ENCODE measurements at places on chromosomes 7 and 10.

- no peak for DNase-seq
Observed at GRCh38 chr10:45071043-45071813, 70.5 kb downstream of the ZNF22 start.

GRCh38 chr10:110931769-110932381, 12.5 kb downstream of the SHOC2 start:
- DNase-seq = no peak

- no peak for DNase-seq
Observed at GRCh38 chr7:99092064-99092720, 51.7 kb downstream of the SMURF1 start.

DNA sequence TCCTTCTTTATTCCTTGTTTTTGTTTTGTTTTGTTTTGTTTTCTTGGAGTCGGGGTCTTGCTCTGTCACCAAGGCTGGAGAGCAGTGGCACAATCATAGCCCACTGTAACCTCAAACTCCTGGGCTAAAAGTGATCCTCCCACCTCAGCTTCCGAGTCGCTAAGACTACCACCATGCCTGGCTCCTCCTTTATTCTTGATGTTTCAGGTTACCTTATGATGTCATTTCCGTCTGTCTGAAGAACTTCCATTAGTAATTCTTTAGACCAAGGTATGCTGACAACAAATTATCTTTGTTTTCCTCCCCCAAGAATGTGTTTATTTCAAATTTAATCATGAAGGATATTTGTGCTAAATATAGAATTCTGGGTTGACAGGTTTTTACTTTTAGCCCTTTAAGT, 18.1 kb upstream of the ATAD1 start:
- no peak for DNase-seq

DNA sequence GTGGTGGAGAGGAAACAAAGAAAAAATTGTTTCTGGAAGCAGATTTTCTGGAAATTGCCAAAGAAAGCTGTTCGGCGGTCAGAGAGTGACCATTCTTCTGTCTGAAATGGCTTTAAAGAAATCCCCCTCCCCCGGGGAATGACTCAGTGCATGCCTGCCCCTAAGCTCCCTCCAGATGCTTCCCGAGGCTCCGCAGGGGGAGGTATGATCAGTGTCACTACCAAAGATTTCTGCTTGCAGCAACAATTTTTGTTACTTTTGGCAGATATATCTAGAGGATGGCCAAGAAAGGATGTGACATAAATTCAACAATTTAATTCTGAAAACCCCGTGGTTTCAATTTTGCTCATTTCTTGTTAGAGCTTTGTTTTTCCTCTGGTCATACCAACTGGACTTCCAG, 163.9 kb downstream of the JCAD start:
- no peak for DNase-seq

- DNase-seq = no peak
Observed at GRCh38 chr7:157595086-157595855, 258.5 kb downstream of the DNAJB6 start.

- DNase-seq = no peak
Observed at GRCh38 chr10:11933577-11934223, 108.9 kb downstream of the UPF2 start.

- no peak for DNase-seq
Observed at GRCh38 chr7:66845379-66846095, 75.5 kb upstream of the TMEM248 start.

DNA sequence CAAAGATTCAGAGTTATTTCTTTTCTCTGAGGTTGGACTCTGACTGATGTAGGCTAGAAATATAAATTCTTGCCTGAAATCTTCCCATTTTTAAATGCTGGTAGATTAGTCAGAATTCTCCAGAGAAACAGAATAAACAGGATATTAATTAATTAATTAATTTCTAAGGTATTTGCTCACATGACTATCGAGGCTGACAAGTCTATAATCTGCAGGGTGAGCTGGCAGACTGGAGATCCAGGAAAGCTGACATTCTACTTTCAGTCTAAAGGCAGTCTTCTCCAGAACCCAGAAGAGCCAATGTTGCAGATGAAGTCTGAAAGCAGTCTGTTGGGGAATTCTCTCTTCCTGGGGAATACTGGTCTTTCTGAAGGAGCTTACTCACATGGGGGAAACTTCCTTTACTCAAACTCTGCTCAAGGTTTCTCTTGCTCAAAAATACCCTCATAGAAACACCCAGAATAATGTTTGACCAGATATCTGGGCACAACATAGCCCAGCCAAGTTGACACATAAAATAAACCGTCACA, 189.7 kb downstream of the KIF20B start:
- no peak for DNase-seq

- DNase-seq = no peak
Observed at GRCh38 chr10:74500816-74501215, 325.6 kb upstream of the KAT6B start.

- no peak for DNase-seq
Observed at GRCh38 chr10:98125940-98126631, 8.4 kb upstream of the R3HCC1L start.

- DNase-seq = no peak
Observed at GRCh38 chr10:82378146-82378545, 503.2 kb downstream of the NRG3 start.

DNA sequence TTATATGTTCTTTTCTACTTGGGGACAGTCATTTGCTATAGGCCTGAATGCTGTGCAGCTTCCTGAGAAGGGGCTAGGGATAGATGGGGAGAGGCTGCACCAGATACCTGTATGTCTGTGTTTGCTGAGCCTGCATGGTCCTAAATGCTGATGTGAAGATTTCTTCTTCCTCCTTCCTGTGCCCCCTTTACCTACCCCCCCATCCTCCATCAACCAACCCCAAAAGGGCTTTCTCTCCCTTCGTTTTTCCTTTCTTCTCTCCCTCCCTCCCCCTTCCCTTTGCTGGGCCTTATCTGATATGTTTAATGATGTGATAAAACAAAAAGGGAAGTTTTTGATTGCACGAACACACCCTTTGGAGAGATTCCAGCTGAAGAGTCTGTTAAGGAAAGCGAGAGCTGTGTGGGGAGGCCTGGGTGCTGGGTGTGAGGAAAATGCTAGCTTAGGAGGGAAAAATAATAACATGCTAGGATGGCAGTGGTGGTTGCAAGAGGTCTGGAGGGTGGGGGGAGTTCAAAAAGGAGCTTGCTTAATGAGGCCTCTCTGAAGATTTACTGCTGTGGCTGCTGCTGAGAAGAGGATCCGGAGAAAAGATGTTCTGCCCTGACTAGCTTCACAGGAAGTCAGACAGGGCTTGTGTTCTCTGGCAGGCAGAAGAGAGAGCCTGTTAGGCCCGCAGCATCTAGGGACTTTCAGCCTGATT, 101.8 kb downstream of the SAMD9 start:
- DNase-seq = no peak

DNA sequence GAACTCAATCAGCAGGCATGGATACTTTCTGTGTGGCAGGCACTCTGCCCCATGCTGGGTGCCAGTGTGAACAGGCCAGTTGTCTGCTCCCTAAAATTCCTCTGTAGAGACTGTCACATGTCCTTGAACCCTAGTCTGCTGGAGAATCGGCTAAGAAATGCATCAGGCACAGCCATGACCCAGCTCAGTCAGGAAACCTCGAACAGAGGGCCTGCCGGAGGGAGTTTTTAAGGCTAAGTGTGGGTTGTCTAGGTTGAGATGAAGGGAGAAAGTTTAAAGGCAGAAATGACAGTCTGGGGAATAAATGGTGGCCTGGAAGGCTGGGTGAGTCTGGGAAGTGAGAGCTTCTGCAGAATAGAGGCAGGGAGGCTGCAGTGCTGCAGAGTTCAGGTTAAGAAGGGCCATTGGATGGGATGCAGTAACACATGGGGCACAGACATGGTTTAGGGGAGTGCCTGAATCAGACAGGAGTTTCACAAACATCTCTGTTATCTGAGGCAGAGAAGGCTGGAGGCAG, 45.3 kb downstream of the WDFY4 start:
- DNase-seq = no peak

DNA sequence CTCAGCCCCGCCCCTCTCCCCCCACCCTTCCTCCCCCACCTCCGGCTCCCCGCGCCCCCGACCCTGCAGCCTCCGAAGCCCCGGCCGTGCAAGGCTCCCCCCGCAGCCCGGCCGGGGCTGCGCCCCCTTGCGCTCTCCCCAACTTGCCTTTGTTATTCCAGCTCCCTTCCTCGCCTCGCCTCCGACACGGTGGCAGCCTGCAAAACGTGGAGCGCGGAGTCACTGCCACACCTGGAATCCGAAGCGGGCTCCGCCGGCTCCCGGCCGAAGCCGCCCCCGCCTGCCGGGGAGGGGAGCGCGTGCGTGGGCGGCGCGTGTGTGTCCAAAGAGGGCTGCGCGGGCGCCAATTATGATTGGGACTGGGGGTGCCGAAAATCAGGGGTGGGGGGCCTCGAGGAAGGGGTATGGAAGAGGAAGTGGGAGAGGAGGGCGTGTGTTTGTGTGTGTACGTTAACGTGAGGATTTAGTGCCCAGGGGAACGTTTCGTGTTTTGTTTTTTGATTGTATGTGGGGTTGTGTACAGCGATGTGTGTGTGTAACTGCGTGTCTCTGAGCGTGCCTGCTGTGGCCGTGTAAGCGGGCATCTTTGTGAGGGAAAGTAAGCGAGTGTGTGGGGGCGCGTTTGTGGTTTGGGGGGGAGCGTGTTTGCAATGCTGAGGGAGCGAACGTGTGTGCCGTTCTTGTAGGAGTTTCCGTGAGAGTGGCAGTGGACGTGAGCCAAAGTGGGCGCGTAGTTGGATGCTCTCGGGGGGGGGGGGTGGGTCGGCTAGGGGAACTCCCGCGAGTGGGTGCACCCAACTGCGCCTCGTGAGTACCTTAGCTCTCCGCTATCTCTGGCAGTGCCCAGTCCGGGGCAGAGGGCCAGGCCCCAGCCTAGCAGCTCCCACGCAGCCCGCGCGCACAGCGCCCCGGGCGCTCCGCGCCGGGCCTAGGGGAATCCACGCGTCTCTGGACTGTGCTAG, 1.2 kb upstream of the ZMIZ1 start:
- no peak for DNase-seq

GRCh38 chr10:4677296-4678021, 148.5 kb upstream of the AKR1E2 start:
- no peak for DNase-seq

GRCh38 chr7:114932991-114933390, 11.1 kb downstream of the MDFIC start:
- no peak for DNase-seq

DNA sequence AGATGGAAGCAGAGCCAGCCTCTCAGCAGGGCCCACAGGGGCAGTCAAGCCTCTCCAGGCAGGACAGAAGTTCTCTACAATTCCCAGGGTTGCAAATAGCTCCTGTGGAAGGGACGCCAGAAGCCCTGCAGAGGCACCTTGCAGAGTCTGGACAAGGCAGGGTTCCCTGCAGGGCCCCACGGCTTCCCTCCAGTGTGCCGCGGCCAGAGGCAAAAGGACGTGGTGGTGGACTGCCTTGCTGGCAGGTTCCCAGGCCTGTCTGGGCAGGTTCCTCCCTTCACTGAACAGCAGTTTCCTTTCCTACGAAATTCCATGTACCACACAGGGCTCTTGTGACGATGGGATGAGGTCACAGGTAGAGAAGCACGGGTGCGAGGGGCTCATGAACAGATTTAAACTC, 25.1 kb downstream of the UPP1 start:
- DNase-seq = no peak

DNA sequence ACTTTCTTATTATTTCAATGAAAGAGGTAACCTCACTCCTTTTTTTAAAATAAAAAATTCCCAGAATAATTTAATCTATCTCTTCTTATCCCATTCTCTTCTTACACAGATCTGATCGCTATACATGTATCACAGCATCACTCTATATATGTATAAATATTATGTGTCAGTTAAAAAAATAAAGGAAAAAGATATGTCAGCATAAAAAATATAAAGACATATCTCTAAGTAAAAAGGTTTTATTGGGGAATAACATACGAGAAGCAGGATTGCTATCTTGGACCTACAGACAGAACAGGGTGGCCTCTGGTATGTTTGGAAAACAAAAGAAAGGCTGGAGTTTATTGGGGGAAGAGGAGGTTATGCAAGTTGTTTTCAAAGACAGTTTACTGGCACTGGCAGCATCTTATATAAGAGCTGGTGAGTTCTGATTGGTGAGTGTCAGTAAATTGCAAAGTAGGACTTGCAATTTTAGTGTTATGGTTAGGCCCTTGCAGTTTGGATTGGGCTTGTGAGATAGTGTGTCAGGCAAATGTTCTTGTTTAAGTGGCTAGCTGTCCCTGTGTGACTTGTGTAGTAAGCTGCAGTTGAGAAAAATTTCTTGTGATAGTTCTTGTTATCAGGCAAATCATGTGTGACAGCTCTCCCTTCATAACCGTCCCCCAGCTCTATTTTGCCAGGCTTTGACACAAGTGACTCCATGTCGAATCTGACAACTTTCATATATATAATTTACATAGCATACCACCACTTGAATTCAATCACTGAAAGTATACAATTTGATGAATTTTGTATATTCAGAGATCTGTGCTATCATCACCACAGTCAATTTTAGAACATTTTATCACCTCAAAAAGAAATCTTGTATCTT, 118.2 kb downstream of the HBP1 start:
- no peak for DNase-seq

DNA sequence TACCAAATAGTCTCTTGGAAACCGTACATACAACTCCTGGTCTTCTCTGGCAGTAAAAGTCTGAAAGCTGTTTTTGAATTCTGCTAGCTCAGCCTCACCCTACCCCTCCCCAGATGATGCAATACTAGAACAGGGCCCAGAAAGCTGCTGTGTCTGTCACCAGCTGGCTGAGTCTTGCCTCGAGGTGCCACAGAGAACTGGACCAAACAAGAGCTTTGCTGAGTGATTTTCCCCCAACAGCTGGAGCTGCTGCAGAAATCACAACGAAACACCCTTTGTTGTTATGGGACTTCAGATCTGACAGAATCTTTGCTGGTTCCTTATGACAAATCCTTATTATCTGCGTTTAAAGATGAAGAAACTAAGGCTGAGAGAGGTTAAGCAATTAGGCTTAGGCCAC, 134.1 kb downstream of the SPAG6 start:
- DNase-seq = no peak

- DNase-seq = no peak
Observed at GRCh38 chr10:130345728-130346127, 209.5 kb downstream of the GLRX3 start.

DNA sequence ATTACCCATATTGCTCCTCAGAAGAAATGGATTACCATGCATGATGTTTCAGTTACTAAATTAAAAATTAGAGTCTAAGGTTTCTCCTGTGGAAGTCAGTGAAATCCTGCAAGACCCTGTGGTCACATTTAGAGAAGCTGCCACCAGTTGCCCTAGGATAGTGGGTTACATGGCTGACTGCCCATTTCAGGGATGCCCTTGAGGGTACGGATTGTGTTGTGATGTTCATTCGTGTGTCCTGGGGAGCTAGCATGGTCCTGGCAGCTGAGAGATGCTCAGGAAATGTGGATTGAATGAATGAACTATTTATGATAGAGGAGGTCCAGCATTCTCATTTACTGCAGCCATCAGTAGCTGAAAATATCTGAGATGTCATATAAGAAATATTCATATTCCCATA, 55.1 kb downstream of the TMEM178B start:
- no peak for DNase-seq

- DNase-seq = no peak
Observed at GRCh38 chr7:4724648-4725013, 42.5 kb downstream of the FOXK1 start.
